Stimulated activated CD8-positive, alpha-beta memory T cell treated with anti-CD3 and anti-CD28 coated beads, Interleukin-4, amount 100 ng/mL, for 1 hour (primary cell): ENCODE measurements at places on chromosomes 5 and 9.

- DNase-seq = no peak
Measured at GRCh38 chr5:72191404-72191803, 84.1 kb downstream of the MAP1B start.

- DNase-seq = no peak
Measured at GRCh38 chr5:130398825-130399224, 494.6 kb downstream of the CHSY3 start.

DNA sequence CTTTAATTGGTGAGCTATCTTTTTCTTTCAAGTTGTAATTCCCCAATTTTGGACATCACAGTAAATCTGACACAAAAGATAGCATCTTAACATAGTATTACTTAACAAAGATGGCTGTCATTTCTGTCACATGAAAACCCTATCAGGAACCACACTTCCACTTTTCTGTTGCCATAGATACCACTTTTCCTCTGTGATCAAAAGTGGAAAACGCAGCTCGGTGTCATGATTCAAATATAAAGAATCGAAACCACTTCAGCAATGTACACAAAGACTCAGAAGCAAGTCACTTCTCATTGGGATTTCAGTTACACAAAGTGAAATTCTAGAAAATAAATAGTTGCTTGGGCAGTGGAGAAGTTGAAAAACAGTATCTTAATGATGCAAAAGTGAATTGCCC, 524.9 kb upstream of the ITGA1 start:
- no peak for DNase-seq

DNA sequence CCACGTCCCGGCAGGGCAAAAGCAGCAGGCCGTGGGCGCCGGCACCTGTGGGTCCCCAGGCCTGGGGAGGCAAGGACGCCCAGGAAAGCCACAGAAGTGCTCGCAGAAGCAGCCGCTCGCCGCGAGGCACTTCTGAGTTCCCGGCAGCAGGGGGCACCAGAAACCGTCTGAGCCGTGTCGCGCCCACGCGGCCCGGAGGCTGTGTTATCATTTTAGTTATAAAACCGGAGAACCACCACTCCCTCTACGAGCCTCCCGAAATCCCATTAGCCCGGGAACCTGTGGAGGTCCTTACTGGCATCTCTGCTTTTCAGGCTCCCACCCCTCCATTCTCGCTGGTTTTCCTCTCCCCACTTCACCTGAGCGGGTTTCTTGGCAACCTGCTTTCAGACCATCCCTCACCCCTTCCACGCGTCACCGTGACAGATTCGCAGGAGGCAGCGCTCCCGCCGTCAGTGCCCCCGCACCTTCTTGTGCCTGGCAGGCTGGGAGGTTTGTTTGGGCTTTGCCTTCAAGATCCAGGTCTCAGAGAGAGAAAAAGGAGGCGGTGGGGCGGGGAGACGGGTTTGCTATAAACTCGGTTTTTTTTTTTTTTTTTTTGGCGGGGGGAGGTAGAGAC, 2.3 kb downstream of the GDNF start:
- peak; percentile 1 for DNase-seq

GRCh38 chr5:53892224-53892623, 331.8 kb downstream of the NDUFS4 start:
- DNase-seq = no peak

GRCh38 chr9:29637471-29638237, 2064.4 kb upstream of the C9orf72 start:
- DNase-seq = no peak

DNA sequence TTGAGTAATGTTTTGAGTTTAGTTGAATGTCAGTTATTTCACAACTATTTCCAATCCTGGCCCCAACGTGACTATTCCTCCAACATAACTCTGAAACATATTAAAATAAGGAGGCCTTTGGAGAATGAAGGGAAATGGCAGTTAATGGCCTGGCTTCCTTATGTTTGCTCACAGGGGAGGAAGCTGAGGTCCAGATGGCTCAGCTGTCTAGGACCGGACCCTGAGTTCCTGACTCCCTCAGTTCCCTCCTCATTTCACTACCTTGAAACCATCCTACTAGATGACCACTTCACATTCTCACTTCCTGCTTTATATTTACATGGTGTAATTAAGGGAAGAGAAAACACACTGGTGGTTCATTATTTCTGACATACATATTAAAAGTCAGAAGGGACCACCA, 6.6 kb downstream of the OTULINL start:
- no peak for DNase-seq

DNA sequence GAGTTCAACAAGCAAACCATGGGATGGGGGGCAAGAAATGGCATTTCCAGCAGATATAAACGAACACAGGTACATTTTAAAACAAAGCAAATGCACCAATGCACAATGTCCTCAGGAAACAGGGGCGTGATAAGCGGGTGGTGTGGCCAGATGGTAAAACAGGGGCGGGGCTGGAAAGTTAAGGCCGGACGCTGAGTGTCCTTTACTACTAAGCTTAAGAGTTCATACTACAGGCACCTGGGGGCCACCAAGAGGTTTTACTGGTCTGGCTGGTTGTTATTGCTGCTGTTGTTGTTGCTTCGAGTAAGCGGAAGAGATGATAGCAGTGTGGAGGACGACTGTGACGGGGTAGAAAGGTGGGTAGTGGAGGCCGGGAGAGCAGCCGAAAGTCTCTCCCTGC, 99.8 kb downstream of the ATPSCKMT start:
- DNase-seq = no peak

DNA sequence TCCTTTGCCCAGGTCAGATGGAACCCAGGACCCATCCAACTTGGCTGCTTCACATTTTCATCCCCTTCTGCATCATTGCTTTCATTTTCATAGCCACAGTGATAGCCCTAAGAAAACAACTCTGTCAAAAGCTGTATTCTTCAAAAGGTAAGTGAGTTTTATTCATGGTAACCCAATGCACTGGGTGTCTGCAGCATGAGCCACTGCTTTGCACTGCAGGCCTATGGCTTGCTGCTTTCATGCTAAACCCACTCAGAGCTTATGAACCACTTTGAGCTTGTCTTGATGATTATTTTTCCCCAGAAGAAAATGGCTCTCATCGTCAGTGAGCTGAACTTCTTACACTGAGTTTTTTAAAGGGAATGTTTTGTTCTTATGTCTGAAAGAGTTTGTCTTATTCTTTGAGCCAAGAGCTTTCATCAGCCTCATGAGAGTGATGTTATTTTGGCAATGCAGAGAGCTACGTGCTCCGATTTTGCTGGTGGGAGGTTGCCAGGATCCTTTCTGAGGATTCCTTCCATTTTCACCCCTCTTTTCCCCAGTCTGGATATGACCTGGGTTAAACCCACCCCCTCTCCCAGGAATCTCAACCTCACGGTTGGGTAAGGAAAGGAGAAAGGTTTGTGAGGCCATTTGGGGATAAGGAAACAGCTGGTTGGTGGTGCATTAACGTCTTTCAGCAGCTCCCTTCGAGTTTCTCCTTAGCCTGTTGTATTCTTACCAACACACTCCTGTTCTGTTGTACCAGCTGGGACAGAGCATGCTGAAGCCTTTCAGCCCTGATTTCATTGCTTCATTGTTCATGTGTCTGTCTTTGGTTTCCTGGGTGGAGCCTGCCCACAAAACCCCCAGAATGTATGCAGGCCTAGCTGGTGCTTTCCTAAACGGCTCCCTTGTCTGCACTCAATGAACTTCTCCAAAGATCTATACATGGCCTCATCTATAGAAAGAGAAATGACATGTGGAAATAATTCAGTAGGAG, 47.6 kb downstream of the PDCD1LG2 start:
- DNase-seq = no peak

GRCh38 chr9:108838017-108838416, 17.8 kb downstream of the ACTL7B start:
- no peak for DNase-seq

GRCh38 chr5:58810086-58810485, 227.2 kb downstream of the RAB3C start:
- no peak for DNase-seq

DNA sequence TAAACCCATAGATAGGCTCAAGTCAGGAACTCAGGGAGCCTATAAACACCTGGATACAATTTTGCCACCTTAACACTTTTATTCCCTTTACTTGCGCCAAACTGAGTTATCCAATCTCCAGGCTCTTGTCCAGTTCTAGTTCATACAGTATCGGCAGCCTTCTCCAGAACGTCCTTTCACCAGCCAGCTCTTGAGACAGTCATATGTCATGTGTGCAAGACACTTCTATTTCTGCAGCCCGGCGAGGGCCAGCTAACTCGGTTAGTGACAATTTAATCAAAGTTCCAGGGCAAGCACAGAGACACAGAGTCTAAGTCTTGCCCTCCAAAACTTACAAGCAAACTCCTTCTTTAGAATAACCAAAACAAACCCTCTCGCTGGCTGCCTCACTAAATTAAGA, 12.9 kb downstream of the ABCA1 start:
- DNase-seq = no peak

DNA sequence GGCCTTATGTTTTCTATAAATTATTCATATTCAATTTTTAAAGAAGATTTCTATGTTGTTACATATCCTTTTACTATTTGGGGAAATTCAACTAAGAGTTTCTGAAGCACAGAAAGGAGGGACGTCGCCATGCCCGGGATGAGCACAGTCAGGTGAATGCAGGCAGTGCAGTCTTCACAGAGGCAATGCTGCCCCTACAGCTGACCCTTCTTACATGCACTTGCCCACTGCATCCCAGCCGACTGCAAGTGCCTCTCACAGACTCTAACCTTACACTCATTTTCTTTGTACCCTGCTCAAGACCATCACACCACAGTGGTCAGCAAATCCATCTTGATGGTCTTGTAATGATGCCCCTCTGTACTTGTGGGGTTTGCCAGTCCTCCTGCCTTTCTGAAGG, 73.8 kb downstream of the SHC3 start:
- DNase-seq = no peak

GRCh38 chr5:45454114-45454513, 242.1 kb downstream of the HCN1 start:
- no peak for DNase-seq
